ENCODE measurements at places on chromosomes 1 and 21. TPM values are rescaled to one million over a fixed set of nuclear protein-coding genes. Genes with fewer than 3 reads are reported as not detected.
A peak's percentile ranks its signal among the peaks of the same experiment; 100 is the strongest.

GRCh38 chr1:7373876-7374562, 397.1 kb upstream of the VAMP3 start:
- no peak overlapping the region for H3K4me3 ChIP-seq
- no peak overlapping the region for H3K27ac ChIP-seq
- no peaks in the 10 kb centered on the region for H3K36me3 ChIP-seq

DNA sequence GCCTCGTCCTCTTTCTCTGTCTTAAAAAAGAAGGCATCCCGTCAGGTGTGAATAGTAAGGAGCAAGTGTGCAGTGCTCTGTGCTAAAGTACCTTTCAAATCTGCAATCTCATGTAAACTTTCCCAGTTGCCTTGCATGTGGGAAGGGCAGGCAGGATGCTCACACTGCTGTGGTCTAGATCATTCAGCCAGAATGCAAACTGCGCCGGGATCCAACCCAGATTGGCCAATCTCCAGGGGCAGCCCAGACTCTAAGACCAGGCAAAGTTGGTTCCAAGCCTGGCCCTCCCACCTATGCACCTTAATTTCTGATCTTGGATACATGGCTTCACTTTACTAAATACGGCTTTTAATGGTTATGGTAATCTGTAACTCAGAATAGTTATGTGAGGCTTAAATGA, 3.2 kb upstream of the MAP1LC3C start:
- no peaks in the 10 kb centered on the region for H3K36me3 ChIP-seq
- no peak overlapping the region for H3K4me3 ChIP-seq
- DNase-seq, result no peak

DNA sequence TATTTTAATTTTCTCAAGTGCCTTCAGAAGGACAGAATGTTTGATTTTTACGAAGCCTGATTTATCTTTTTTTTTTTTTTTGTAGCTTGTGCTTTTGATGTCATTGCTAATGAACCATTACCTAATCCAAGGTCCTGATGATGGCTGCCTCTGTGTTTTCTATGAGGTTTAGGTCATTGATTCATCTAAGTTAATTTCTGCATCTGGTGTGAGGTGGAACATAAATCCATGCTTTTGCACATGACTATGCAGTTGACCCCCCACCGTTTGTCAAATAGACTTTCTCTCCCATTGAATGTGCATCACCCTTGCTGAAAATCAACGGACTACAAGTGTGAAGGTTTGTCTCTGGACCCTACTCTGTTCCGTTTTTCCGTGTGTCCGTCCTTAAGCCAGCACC, 50.5 kb downstream of the COL6A1 start:
- H3K4me3 ChIP-seq, result no peak overlapping the region
- no peaks in the 10 kb centered on the region for H3K4me1 ChIP-seq
- no peak for DNase-seq

GRCh38 chr1:151059109-151060006, at the start of gene CDC42SE1:
CDC42SE1 (minus strand) TSS chr1:151059622; CDS start chr1:151055730, 3,892 bp downstream.
- no peaks in the 10 kb centered on the region for H3K27me3 ChIP-seq
- peak within 1 kb of the TSS; percentile 91 for H3K4me3 ChIP-seq

- H3K27ac ChIP-seq, result peak overlapping the region; percentile 92
- DNase-seq, result peak; percentile 65
- H3K36me3 ChIP-seq, result no peaks in the 10 kb centered on the region
- peaks cover 49% of the 10 kb centered on the region for H3K4me1 ChIP-seq
- H3K4me3 ChIP-seq, result peak overlapping the region; percentile 3
Observed at GRCh38 chr1:8815582-8816151, 1.8 kb downstream of the RERE start.

DNA sequence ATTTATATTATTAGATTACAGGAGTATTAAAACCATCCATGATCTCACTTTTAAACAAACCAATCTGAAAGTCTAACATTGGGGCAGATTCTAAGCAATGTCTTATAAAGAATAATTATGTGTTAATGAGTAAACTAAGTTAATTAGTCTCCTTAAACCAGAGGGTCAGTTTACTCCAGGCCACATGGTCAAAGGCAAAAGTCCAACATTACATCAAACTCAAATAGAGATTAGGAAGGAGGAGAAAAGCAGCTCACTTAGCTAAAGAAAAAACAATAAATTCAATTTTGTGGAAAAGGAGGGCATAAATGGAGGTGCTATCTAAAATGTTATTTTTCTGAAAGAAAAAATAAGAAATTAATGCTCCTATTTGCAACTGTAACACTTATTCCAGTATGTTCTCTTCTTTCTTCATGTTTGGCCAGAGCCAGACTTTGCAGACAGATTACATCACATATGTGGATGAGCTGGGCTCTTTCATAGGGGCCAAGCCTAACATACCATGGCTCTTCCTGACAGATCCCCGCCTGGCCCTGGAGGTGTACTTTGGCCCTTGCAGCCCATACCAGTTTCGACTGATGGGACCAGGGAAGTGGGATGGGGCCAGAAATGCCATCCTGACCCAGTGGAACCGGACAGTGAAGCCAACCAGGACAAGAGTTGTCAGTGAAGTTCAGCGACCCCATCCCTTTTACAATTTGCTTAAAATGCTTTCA, 24.3 kb upstream of the FMO2 start:
- H3K36me3 ChIP-seq, result no peaks in the 10 kb centered on the region
- DNase-seq, result no peak
- H3K27ac ChIP-seq, result no peak overlapping the region
- no peaks in the 10 kb centered on the region for H3K27me3 ChIP-seq
- no peaks in the 10 kb centered on the region for H3K4me1 ChIP-seq

- peak overlapping the region; percentile 9 for H3K27ac ChIP-seq
- H3K27me3 ChIP-seq, result peaks cover 8% of the 10 kb centered on the region
Observed at GRCh38 chr1:157154291-157154690, 16.1 kb upstream of the ETV3 start.

DNA sequence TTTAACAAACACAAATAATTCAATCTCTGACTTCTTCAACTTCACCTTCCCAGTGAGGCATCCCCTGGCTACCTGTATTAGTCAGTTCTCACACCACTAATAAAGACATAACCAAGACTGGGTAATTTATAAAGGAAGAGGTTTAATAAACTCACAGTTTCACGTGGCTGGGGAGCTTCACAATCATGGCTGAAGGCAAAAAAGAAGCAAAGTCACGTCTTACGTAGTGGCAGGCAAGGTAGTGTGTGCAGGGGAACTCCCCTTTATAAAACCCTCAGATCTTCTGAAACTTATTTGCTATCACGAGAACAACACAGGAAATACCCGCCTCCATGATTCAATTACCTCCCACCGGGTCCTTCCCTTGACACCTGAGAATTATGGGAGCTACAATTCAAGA, 478.5 kb downstream of the ADGRL2 start:
- DNase-seq, result no peak
- H3K27me3 ChIP-seq, result no peaks in the 10 kb centered on the region
- H3K4me1 ChIP-seq, result no peaks in the 10 kb centered on the region
- H3K36me3 ChIP-seq, result no peaks in the 10 kb centered on the region

The B3GALT5 gene
- 0.03 TPM for polyA plus RNA-seq

The SH3BGR gene
- polyA plus RNA-seq, result not detected

The NECTIN4 gene
- 0.29 TPM for polyA plus RNA-seq

The AK5 gene
- polyA plus RNA-seq, result 3.4 TPM

The EXO1 gene
- 4.1 TPM for polyA plus RNA-seq

The TRIM46 gene
- polyA plus RNA-seq, result 9.5 TPM

The RNU1-2 gene
- polyA plus RNA-seq, result under 0.01 TPM

The CACNA1S gene
- not detected for polyA plus RNA-seq

The OR2L5 gene
- not detected for polyA plus RNA-seq

The SHISA4 gene
- polyA plus RNA-seq, result 78.2 TPM

All from endothelial cell of umbilical vein (primary cell).